Activated CD8-positive, alpha-beta memory T cell treated with anti-CD3 and anti-CD28 coated beads, Interleukin-2, amount 10 ng/mL, durations not matched to agents 7 days and 5 days (primary cell): ENCODE measurements at places on chromosomes 2 and 18.

GRCh38 chr2:157476953-157477709 is 33.2 kb upstream of the CYTIP start:
- DNase-seq: no peak

DNA sequence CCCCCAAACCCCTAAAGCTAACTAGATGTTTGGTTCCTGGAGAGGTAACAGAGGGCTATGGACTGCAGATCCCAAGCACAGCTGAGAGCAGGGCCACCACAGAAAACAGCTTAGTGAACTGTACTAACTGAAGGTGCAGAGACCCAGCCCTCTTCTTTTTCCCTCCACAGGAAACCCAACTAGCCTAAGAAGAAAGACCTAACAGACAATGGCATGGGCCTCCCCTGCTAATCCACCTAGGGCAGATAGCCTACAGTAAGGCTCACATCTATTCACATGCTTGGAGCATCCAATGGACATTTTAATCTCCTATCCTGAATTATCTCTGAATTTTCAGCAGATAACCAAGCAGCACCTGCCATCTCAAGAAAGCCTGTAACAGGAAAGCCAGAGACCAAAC is 8.8 kb upstream of the FECH start:
- DNase-seq: no peak

GRCh38 chr2:184004289-184004947 is 593.9 kb upstream of the ZNF804A start:
- no peak for DNase-seq

DNA sequence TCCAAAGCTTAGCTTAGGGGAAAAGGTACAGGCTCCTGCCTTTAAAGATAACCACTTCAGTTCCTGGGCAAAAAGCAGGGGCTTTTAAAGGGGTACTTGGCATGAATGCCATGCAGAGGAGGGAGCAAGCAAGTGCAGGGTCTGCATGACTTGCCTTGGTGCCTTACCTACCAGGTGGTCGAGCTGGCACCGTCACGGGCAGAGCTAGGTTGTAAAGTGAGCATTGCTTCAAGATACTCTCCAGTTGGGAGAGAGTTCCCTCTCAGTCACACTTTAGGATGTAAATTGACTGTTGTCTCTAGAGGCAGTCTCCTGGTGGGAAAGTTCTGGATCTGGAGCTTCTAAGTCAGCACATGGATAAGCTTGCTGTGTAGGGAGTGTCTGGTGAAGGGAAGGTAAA is 58.6 kb upstream of the MCFD2 start:
- no peak for DNase-seq

DNA sequence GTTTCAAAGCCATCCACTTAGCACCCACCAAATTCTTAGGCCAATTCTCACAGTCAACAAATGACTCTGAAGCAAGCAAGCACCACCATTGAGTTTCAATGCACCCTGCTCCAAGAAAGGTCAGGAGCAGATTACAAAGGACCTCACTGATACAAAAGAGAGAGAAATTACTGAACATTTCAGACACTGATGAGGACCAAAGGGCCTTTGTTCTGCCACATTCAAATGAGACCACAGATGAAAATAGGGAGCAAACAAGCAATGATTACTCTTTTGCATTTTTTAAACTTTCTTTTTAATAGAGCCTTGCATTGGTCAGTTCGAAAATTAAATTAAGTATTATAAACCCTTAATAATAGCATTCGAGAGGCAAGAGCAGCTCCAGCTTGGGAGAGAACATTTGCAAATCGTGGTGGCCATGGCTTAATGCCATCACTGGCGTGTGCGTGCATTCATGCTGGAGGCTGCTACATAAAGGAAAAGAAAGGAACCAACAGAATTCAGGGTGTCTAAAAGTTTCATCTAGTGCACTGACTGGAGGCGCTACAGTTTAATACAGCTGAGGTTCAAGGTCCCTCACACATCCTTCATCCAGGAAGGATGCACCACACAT is 87.5 kb downstream of the KLF7 start:
- no peak for DNase-seq

GRCh38 chr2:88959480-88960204 is 268.2 kb downstream of the RPIA start:
- DNase-seq: no peak

DNA sequence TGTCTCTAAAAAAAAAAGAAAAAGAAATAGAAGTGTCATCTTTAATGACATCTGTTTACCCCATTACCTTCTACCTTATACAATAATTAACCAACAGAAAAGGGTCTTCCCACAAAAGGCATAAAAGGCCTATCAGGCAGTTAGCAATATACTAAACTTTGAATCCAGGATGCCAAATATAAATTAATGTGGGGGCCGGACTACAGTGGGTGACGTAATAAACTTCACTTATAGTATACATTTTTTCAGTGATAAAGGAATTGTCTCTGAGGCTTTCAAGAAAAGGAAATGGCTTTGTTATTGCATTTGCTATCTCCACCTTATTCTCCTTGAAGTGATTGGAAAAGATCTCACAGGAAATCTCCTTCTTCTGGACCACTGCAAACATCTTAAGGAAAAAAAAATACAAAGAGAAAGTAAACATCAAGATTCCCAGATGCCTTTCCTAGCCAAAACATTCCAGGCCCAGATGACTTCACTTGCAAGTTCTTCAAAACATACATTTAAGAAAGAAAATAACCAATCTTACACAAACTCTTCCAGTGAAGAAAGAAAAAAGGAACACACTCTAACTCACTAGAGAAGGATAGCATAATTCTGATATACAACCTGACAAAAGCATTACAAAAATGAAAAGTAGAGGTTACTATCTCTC is 126.2 kb upstream of the CAB39 start:
- no peak for DNase-seq
